Mammary microvascular endothelial cell (primary cell): ENCODE measurements at places on chromosomes 7 and 10. TPM values are rescaled to one million over a fixed set of nuclear protein-coding genes. Genes with fewer than 3 reads are reported as not detected.

Gene CYP2C19
- total RNA-seq = not detected in 2 replicates

Gene CAMK2B
- total RNA-seq = 0.20 and 0.69 TPM in 2 replicates

Gene SFXN2
- total RNA-seq = 2.1 and 3.5 TPM in 2 replicates

Gene CLDN12
- 3.2 and 3.8 TPM in 2 replicates for total RNA-seq

Gene PON1
- not detected in 2 replicates for total RNA-seq

Gene DKK1
- total RNA-seq = 148 and 166 TPM in 2 replicates

Gene CYP26A1
- total RNA-seq = 0.60 TPM in 1 of 2 replicates, not detected in the other

Gene CUZD1
- 0.89 and 1.5 TPM in 2 replicates for total RNA-seq

Gene RPS24
- 2,484 and 2,710 TPM in 2 replicates for total RNA-seq

Gene CLIP2
- total RNA-seq = 29.5 and 30.0 TPM in 2 replicates

Gene NEUROG3
- total RNA-seq = not detected in 2 replicates

Gene AKR1C4
- total RNA-seq = not detected in 2 replicates

Gene HDAC9
- total RNA-seq = 37.0 and 39.5 TPM in 2 replicates

Gene NEURL1
- 0.10 and 0.87 TPM in 2 replicates for total RNA-seq

Gene SFRP4
- total RNA-seq = 0.33 TPM in 1 of 2 replicates, not detected in the other

Gene TMEM248
- total RNA-seq = 84.5 and 101 TPM in 2 replicates

Gene POT1
- total RNA-seq = 14.1 and 14.7 TPM in 2 replicates
